GM12878 (cell line): ENCODE measurements at places on chromosomes 6 and 20. TPM values are rescaled to one million over a fixed set of nuclear protein-coding genes. Genes with fewer than 3 reads are reported as not detected.

Gene TMEM200A
- polyA plus RNA-seq = 8.6 and 9.2 TPM in 2 replicates

Gene RALGAPA2
- polyA plus RNA-seq = 9.8 and 20.5 TPM in 2 replicates

Gene PKIB
- polyA plus RNA-seq = 0.82 and 0.97 TPM in 2 replicates

Gene HLA-DOB
- 27.4 and 31.3 TPM in 2 replicates for polyA plus RNA-seq

Gene STX7
- polyA plus RNA-seq = 54.5 and 58.1 TPM in 2 replicates

Gene ELOVL4
- 0.05 TPM in 1 of 2 replicates, not detected in the other for polyA plus RNA-seq

Gene VPS16
- 26.5 and 28.4 TPM in 2 replicates for polyA plus RNA-seq

Gene ECT2L
- 0.05 TPM in 1 of 2 replicates, not detected in the other for polyA plus RNA-seq

Gene BMP5
- not detected in 2 replicates for polyA plus RNA-seq

Gene NRN1
- not detected in 2 replicates for polyA plus RNA-seq

Gene CLIC5
- not detected in 2 replicates for polyA plus RNA-seq

Gene HNF4A
- polyA plus RNA-seq = not detected in 2 replicates

Gene SNAP91
- 0.08 and 0.18 TPM in 2 replicates for polyA plus RNA-seq

Gene KIAA0408
- 0.06 and 0.10 TPM in 2 replicates for polyA plus RNA-seq
